ENCODE measurements at places on chromosomes 6 and 20. TPM values are rescaled to one million over a fixed set of nuclear protein-coding genes. Genes with fewer than 3 reads are reported as not detected.

Gene PBOV1
- not detected for total RNA-seq

Gene ADAM33
- 48.6 TPM for total RNA-seq

Gene ZBTB46
- 4.8 TPM for total RNA-seq

Gene CLVS2
- total RNA-seq, result not detected

Gene UCKL1
- total RNA-seq, result 21.0 TPM

Data from smooth muscle cell of the coronary artery (primary cell).